Naive thymus-derived CD4-positive, alpha-beta T cell (primary cell): ENCODE measurements at places on chromosomes 16 and 17. TPM values are rescaled to one million over a fixed set of nuclear protein-coding genes. Genes with fewer than 3 reads are reported as not detected.

- DNase-seq = no peak
Measured at GRCh38 chr17:7646457-7646856, 4.3 kb upstream of the ATP1B2 start.

- no peak for DNase-seq
Measured at GRCh38 chr17:2897605-2898004, 101.4 kb downstream of the RAP1GAP2 start.

- DNase-seq = no peak
Measured at GRCh38 chr17:50482110-50482509, 3.5 kb downstream of the RSAD1 start.

- DNase-seq = no peak
Measured at GRCh38 chr16:51509336-51509735, 358.3 kb upstream of the SALL1 start.

Gene SOST
- not detected for polyA plus RNA-seq

GRCh38 chr17:72572604-72573491 lies 452.0 kb downstream of the SOX9 start:
- DNase-seq = no peak

DNA sequence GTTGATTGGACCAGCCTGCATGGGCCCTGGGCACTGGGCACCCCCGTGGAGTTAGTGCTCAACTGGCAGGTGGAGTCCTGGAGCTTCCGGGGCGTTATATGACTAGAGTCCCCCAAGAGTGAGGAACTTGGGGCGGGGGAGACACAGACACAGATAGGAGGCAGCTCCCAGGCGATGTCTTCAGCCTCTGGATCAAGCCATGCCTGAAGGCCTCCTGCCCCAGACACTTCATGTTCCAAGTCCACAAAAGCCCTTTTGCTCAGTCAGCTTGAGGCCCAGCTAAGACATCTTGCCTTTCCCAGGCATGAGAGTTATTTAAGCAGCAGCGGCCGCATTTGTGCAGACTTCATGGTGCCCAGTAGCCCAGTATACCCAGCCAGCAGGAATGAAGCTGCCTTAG lies 136.6 kb upstream of the CIBAR2 start:
- DNase-seq = no peak

GRCh38 chr17:28983286-28984230 lies 22.3 kb downstream of the SEZ6 start:
- no peak for DNase-seq

DNA sequence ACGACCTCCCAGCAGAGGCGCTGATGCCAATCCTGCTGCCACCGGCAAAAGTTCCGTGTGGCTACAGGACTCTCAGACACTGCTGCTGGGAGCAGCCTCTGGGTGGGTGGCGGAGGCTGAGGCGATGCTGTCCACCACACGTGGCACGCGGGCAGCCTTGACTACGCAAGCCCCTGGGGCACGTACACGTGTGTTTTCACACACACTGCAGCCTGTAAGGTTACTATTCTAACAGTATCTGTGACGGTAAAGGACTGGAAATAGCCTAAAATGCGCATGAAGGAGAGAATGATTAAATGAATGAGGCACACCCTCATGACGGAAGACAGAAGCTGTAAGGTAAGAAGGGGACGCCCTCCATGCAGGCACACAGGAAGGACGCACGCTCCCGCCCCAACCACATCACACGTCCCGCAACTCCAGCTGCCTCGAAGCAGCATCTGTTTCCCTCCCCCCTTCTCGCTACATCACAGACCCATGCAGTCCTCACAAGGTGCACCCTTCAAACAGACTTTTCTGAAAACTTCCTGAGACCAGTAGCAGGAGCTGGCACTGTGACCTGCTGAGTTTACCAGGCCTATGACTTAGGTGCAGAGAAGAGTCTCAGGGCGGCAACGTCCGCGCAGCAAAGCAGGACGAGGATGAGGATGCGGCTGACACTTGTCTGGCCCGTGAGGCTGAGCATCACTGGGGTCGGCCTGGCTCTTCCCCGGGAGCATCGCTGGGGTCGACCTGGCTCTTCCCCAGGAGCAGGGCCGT lies 28.7 kb upstream of the FASN start:
- DNase-seq = peak; percentile 98

Gene SLC13A5
- polyA plus RNA-seq = not detected

Gene ZPBP2
- polyA plus RNA-seq = 0.11 TPM

Gene ZNF385C
- polyA plus RNA-seq = not detected

GRCh38 chr17:50087912-50088405 lies 7.2 kb upstream of the PDK2 start:
- DNase-seq = no peak

DNA sequence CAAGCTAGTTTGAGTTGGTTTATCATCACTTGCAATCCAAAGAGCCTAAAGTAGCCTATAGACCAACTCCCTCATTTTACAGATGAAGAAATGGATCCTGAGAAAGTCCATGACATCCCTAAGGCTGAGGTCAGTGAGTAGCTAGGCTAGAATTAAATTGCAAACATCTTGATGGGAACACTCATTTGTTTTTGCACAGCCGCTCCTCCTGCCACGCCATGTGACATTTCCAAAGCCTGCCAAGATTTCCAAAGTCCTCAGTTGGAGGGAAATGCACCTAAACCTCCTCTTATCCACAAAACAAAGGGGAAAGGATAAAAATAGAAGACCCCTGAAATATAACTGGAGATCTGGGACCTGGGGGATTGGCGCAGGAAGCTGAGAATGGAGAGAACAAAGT lies 15.0 kb downstream of the TMEM92 start:
- DNase-seq = no peak

GRCh38 chr16:56113223-56113622 lies 78.1 kb upstream of the GNAO1 start:
- no peak for DNase-seq

Gene TPSD1
- polyA plus RNA-seq = not detected
